ENCODE measurements at places on chromosomes 5 and 9.
A peak's percentile ranks its signal among the peaks of the same experiment; 100 is the strongest.

DNA sequence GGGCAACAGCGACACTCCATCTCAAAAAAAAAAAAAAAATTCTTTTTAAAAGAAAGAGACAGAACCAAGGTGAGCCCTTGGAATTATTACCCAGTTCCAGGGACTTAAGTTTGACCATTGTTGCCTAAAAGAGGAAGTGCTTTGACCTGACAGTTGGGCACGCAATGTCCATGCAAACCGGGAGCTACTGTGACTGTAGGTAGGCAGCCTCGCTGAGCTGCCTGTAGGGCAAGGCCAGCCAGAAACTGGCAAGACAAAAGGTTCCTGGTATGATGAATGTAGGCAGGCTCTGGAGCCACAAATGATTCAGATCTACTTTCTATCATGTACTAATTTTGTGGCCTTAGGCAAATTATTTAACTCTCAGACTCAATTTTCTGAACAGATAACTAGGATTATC, 334.8 kb upstream of the ZNF462 start:
- no peak for DNase-seq

- peak; percentile 51 for DNase-seq
These were observed 59.2 kb upstream of the TRAF1 start for GRCh38 chr9:120985819-120986222.

DNA sequence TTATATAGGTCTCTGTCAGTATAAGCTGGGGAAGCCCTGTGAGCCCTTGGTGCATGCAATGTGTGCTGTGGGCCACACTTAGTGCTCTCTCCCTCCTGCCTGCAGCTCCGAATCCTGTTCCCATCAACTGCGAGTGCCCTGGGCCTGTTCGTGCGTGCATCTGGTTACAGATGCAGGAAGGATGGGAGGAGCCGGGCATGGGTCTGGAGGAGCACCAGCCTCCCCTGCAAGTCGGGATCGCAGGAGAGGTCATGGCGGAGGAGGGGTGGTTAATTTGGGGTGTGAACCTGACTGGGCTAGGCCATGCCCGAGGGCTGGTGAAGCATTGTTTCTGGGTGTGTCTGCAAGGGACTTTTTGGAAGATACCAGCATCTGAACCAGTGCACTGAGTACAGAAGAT, 274.6 kb upstream of the IRX4 start:
- no peak for DNase-seq

DNA sequence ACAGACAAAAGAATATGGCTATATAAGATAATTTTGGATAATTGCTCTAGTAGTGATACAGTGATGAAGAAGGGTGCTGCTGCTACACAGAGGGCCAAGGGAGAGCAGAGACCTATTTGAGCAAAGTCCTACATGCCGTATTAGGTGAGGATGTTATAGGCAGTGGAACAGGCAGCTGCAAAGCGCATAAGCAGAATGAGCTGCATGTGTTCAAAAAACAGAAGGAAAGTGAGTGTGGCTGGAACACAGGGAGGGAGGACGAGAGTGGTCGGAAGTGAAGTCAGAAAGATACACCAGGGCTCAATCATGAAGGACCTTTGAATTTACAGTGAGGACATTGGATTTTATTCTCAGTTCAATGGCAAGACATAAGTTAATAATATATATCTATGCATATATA, 35.4 kb downstream of the ITGA2 start:
- no peak for DNase-seq

DNA sequence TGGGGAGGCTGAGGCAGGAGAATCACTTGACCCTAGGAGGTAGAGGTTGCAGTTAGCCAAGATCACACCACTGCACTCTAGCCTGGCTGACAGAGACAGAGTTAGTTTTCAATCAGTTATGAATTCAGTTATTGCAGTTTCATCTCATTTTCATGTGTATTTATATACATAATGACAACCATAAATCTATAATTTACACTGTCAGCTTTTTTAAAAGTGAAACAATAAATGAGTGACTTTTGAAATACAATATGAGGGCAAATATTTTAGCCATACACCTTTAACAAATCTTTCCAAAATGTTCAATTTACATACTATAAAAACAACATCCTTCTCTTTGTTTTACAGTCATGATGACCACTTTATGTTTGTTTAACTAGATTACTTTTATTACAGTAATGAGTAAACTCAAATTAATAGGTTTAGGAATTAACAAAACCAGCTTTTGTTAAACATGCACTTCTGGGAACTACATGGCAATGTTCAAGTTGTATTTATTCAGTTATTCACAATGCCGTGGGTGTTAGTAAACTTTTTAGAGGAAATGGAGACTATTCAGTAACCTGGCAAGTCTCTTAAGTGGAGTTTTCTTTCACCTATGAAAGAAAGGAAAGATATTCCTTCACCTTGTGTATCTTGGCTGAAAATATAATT, 12.7 kb downstream of the TYRP1 start:
- DNase-seq, result no peak
